ENCODE measurements at places on chromosomes 6 and 20.

- DNase-seq = no peak
These were observed 117.9 kb downstream of the AHI1 start for GRCh38 chr6:135379647-135380046.

GRCh38 chr20:3532089-3532615 is 61.3 kb downstream of the ATRN start:
- no peak for DNase-seq

DNA sequence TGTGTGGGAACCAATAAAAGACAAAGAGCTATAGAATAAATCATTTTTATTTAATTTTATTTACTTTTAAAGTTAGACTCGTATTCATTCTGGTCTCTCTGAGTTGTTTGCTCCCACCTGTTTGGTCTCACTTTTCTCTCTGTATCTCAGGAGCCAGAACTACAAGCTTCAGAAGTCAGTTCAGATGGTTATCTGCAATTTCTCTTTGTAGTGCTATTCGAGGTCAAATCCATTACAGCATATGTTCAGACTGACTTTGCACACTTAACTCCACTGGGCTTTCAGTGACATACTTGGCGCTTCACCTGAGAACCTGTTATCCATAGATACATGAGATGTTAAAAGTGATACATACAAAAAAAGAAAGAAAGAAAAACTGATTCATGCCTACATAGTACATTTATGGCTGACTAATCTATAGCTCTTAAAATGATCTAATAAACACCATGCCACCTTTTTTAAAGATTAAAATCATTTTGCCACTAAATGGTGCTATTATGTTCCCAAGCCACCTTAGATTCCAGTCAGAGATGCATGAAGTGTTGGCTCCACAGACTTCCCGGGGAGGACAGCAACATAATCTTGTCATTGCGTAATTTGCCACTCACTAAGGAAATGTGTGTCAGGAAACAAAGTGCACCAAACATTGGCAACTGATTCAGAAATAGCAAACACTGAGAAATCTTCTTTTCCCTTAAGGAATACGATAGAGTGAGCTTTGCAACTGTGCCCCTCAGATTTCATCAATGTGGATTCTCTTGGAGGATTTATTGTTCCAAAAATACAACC is 396.7 kb downstream of the HACE1 start:
- no peak for DNase-seq

- no peak for DNase-seq
These were observed 147.3 kb downstream of the TTLL2 start for GRCh38 chr6:167472148-167472547.

DNA sequence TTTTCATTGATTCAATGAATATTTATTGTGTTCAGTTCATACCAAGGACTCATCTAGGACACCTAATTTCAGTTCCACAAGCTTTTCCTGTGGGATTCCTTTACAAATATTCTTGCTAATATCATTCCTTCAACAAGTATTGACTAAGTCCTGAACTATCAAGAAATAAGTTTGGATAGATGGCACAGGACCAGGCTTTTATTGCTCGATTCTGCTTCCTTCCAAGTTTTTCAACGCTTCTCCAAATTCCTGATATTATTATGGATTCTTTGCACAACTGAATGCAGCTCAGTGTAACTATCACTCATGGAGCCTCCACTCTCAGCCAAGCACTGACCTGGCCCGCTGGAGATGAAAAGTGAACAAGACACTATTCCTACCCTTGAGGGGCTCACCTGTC is 32.7 kb upstream of the COL21A1 start:
- no peak for DNase-seq

DNA sequence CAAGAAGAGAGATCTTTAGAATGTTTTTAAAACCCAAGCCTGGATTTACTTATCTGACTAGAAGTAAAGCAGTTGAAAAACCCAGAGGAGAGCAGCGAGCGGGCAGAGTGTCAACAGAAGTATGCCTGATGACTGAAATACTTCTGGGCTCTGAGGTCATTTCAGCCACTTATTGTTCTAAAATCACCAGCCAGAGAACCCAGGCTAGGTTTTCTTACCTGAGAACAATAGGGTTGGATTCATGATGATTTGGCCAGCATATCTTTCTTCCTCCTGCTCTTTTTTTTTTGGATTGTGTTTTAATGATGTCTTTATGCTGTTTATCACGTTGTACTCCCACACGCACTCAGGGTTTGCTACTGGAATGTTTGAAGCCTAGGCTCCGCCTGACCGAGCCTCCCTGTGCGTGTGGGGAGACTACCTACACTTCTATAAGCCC is 63.0 kb upstream of the KIF25 start:
- no peak for DNase-seq

DNA sequence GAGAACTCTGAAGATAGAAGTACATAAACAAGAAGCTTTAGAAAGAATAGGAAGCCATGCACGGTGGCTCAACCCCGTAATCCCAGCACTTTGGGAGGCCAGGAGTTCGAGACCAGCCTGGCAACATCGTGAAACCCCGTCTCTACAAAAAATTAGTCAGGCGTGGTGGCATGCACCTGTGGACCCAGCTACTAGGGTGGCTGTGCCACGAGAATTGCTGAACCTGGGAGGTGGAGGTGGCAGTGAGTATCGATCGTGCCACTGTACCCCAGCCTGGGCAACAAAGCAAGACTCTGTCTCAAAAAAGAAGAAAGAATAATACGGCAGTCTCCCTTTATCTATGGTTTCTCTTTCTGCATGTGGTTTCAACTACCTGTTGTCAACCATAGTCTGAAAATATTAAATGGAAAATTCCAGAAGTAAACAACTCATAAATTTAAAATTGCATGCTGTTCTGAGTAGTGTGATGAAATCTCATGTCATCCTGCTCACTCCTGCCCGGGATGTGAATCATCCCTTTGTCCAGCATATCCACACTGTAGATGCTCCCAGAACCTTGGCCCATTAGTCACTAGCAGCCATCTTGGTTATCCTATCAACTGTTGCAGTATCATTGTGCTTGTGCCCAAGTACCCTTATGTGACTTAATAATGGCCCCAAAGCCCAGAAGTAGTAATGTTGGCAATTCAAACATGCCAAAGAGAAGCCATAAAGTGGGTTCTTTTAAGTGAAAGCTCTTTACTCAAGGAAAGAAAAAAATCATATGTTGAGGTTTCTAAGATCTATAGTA is 22.1 kb downstream of the DEK start:
- no peak for DNase-seq

- DNase-seq = no peak
These were observed 208.1 kb upstream of the AGPAT4 start for GRCh38 chr6:161481786-161482516.

DNA sequence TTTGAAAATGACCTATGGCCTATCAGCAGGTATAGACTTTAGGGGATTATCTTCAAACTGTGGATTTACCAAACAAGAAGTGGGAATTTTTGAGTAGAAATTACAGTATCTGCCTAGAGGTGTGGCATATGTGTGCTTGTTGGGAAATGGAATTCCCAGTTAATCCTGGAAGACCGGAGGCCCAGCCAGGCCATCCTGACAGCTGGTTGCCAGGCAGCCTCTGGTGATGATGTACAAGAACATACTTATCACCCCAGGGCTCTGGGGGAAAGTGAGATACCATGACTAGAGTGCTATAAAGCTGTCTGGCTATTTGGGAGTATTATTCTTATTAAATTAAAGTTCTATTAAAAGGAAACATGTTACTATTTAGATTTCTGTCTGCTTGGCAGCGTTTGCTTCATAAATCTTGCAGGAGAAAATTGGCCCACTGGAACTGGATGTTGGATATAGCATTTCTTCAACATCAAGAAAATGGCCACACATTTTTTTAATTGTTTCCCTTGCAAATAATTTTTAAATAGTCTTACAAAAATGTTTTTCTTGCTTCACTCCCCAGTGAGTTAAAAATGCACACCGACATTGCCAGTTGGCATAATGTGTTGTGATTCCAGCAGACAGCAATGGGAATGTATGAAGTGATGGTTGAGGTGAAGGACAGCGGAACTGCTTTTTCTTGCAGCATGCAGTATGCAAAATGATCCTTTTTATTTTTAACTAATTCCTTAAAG is 187.8 kb downstream of the MYLK4 start:
- no peak for DNase-seq

DNA sequence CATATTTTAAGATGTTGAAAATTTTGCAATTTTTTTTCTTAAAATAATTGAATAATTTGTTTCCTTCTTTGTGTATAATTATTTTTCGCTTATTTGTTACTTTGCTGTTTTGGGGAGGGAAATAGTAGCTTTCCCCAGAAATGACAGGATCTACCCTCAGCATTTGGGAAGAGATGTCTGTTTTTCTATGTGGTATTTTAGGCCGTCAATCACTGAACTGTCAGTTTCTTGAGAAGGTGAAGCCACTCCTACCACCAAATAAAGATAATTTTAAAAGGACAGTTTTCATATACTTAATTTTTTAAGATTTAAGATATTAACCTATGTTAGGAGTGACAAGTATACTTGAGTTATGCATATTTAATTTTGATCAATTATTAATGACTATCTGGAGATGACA is 31.5 kb downstream of the TSBP1 start:
- no peak for DNase-seq

DNA sequence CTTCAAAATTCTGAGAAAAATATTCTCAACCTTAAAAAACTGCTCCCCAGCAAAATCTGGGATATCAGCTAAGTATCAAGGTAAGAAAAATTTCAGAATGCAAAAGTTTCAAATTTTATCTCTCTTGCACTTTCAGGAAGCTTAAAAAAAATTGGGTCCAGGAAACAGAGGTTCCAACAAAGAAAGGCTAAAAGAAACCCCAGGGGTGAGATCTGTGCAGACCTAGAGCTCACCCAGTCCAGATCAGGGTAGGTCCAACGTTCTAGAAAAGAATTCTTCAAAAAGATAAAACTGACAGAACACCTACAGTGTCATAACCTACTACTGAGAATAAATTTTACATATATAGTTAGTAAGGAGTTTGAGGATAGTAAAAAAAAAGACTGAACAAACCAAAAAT is 23.5 kb downstream of the ILRUN start:
- DNase-seq = no peak

DNA sequence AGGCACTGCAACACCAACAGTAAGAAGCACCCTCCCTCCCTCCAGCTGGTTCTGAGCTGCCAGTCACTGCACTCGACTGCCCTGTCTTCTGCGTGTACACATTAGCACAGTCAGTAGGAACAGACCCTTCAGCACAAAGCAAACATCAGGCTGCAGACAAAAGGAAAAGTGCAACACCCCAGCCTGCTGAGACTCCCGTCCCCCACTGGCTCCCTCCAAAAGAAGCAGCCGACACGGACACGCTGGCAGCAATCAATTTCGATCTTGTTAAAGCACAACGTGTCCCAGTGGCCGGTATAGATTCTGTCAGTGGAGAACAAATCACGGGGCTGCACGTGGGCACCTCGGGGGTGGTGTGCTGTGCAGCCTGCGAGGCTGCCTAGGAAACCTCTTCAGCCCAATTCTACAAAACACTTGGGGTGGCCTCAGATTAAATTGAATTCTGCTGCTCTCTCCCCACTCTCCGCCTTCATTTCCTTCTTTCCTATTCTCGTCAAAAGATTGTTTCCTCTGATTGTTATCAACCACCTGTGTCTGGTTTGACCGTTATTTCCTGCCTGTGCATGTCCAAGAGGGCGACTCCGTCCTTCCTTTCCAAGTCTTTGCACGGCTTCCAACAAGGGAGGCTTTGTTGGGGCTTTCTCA is 38.7 kb downstream of the TRAF3IP2 start:
- no peak for DNase-seq

- DNase-seq = no peak
These were observed 20.9 kb downstream of the UTRN start for GRCh38 chr6:144305985-144306384.

GRCh38 chr20:12391099-12391498 is 473.4 kb downstream of the BTBD3 start:
- DNase-seq = no peak

- no peak for DNase-seq
These were observed 9.6 kb downstream of the MOXD1 start for GRCh38 chr6:132391391-132392269.

DNA sequence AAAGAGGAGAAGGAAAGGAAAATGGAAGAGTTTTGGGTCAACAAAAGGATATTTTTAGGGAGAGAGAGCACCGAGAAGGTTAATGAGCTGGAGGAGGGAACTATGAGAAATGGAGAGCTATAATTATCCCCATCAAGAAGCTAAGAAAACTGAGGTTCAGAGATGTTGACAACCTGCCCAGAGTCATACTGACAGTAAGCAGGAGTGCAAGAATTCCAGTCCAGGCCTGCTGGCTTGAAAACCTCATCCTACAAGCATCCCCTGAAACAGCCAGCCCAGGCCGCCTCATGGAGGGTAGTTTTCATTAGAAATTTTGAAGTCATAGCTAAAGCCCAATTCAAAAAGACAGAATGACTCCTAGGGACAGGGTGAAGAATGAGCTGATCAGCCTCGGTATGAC is 172.1 kb upstream of the LRFN2 start:
- no peak for DNase-seq

- no peak for DNase-seq
These were observed 31.3 kb downstream of the MARCKS start for GRCh38 chr6:113888493-113888892.

DNA sequence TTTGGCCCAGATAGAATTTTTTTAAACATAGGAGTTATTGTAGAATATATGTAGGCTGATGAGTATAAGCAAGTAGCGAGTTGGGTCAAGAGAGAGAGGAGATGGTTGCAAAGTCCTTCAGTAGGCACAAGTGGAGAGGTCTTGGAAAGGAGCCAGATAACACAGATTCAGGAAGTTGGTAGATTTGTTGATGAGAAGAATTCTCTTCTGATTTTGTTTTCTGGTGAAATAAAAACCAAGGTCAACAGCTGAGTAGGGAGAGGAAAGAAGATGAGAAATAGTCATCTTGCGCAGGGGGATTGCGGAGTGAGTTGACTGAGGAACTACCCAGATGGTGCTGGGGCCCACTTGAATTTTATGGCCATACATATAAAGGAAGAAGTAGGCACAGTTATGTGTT is 17.4 kb upstream of the CD83 start:
- no peak for DNase-seq

DNA sequence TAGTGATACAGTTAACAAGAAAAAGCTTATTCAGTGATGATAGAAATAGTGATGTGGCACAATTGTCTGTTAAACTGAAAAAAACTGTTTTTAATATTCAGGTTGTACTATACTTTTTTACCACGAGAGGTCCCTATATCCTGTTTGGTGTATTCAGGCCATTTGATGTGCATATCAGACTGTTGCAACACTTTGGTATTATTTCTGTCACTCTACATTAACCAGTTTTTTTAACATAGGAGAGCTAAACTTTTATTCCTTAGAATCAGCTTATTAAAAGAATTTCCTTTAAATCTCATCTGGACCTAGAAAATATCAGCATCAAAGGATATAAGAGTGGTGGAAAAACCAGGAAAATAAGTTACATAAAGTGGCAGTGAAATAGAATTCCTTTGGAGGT is 36.8 kb downstream of the TSPYL4 start:
- DNase-seq = no peak

- DNase-seq = no peak
These were observed 53.1 kb downstream of the KIF16B start for GRCh38 chr20:16520154-16520553.

DNA sequence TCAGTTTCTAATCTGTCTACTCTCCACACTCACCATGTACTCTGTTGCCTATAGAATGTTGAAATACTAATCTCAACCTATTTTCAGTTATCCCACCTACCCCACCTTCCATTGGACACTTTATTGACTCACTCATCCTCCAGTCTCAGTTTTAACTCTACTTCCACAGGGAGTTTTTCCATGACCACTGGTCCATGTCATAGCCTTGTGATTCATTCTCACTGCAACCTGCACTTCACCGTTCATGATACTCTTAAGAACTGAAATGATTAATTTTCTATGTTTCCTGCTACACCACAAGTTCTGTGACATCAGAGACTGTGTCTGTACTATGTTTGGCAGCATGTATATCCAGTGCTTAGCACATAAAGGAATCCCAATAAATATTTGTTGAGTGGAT is 122.8 kb upstream of the HSF2 start:
- DNase-seq = no peak

Measured in thoracic aorta (tissue), 2 donors.